ENCODE measurements at places on chromosomes 12 and 14. TPM values are rescaled to one million over a fixed set of nuclear protein-coding genes. Genes with fewer than 3 reads are reported as not detected.

GRCh38 chr12:75208856-75209811, 505 bp downstream of the KCNC2 start:
- peak; percentile 26 for DNase-seq

GRCh38 chr12:110993434-110993833, 73.1 kb upstream of the MYL2 start:
- no peak for DNase-seq

DNA sequence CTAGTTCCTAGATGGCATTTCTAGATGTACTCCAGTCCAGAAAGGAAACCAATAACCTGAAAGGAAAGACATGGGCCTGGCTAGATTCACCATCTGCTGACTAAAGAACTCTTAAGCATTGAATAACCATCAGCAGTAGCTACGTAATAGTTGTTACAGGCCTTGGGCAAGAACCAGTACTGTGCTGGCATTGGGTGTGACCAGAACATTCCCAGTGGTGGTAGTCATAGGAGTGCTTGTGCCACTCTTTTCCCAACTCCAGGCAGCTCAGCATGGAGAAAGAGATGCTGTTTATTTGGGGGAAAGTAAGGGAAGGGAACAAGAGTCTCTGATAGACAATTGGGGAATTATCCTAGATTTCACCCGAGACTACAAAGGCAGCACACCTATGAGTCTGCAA, 333.3 kb downstream of the SLC16A7 start:
- peak; percentile 95 for DNase-seq

GRCh38 chr12:3533703-3534386, 42.8 kb downstream of the PRMT8 start:
- no peak for DNase-seq

DNA sequence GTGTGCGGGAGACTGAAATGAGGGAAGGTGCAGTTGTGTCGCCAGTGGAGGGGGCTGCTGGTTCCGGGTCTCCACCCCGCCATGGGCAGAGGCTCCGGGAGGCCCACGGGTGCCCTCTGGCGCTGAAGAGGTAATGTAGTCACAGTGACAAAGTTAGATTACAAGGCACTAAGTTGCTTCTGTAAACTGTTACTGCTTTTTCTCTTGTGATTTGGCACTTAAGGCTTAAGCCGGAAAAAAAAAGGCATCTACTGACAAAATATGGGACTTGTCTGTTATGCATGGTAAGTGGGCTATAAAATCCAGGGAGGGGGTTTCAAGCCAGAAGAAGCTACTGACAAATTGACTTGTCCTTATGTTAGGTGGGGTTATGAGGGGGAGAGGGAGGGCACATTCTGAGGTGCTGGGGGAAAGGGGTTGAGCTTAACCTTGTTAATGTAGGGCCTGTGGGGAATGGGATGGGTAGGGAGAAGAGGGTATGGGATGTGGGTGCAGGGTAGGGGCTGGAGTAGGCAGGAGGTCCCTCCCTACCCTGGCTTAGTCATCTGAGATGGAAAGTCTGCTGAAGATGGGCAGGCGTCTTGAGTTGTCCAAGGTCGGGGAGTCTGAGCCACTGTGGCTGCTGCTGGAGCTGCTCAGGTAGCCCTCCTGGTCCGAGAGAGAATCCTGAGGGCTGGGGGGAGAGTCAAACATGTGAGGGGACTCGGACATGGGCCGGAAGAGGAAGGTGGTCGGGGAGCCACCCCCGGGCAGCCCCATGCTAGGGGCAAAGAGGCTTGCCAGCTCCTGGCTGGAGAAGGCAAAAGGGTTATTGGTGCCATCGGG, 3.7 kb downstream of the ZFP36L1 start:
- peak; percentile 59 for DNase-seq

DNA sequence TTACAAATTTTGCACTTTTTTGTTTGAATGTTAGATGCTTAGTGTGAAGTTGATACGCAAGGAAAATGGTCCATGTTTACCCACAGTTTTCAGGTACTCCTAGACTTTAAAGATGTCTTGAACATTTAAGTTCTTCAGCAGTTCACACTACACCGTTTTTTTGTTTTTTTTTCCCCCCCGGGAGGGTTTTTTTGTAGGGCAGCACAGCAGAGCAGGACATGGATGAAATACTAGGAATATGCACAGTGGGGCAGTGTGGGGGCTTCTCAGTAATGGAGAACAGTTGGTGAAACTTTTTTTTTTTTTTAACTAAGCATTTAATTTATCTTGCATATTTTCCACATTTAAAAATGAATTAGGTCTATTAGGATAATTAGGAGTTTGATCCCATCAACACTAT, 4.9 kb downstream of the RAN start:
- DNase-seq = no peak

DNA sequence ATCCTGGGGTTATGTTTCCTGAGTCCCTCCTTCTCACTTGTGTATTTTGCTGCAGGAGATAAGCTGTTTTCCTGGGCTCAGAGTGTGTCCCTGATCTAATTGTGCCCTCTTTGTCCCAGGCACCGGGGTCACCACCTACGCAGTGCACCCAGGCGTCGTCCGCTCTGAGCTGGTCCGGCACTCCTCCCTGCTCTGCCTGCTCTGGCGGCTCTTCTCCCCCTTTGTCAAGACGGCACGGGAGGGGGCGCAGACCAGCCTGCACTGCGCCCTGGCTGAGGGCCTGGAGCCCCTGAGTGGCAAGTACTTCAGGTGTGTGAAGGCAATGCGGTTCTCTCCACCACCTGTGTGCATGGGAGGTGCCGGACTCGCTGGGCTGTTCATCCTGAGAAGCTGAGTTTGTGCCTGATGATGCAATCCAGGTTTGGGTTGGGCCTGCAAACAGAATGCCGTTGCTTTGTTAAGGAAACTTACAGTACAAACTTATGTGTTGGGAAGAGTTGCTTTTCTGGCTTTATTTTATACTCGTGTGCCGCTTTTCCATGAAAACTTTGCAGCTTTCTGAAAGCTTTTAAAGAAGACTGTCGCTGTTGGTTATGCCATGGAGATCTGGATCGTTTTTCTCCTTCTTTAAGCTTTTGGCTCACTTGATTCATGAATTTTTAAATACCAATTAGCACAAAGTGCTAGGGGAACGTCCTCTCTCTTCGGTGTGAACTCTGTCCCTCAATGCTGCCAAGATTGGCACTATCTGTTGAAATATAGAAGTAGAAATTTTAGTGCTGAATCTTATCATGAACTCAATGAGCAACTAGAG, 27.6 kb downstream of the RDH12 start:
- DNase-seq = no peak

- DNase-seq = no peak
Measured at GRCh38 chr12:79121486-79121885, 256.9 kb downstream of the SYT1 start.

The PPP1R1A gene
- polyA plus RNA-seq = not detected

The SERPINA5 gene
- polyA plus RNA-seq = 0.22 TPM

The RABGGTA gene
- polyA plus RNA-seq = 80.7 TPM

The A2M gene
- 5.1 TPM for polyA plus RNA-seq
